Activated naive CD8-positive, alpha-beta T cell treated with anti-CD3 and anti-CD28 coated beads for 36 hours (primary cell): ENCODE measurements at places on chromosomes 6 and 20. TPM values are rescaled to one million over a fixed set of nuclear protein-coding genes. Genes with fewer than 3 reads are reported as not detected.

Gene C6orf15
- not detected for total RNA-seq

Gene PRPH2
- not detected for total RNA-seq

Gene CRYBG1
- total RNA-seq, result 20.4 TPM

Gene EDN3
- not detected for total RNA-seq

Gene DZANK1
- 1.7 TPM for total RNA-seq

Gene FNDC11
- total RNA-seq, result 0.20 TPM

Gene CAGE1
- total RNA-seq, result 0.10 TPM

DNA sequence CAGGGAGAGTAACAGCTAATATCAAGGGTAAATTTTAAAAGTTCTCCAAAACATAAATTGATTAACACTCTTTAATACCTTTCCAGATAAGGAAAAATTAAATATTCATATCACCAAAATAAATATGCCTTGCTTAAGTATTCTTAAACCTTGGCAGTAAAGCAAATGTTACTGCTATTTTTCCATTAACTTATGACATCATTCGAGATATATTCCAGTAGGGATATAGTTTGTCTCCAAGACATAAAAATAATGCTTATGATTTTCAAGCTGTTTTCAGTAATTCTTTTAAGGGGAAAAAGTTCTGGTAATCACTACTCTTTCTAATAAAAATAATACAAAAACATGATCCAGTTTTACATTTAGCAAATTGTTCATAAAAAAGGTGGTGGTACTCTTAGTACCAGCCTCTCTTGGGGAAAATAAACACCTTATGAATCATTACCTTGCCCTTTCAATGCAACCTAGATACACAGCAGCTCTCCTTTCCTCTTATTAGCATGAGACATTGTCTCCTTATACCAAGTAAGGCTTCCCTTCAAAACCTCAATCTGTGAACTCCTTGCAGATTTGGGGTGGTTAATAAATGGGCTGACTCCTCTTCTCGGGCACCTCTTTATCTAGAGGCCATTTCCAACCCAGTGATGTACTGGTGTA lies 31.5 kb upstream of the LTV1 start:
- peaks cover 24% of the 10 kb centered on the region for H3K4me1 ChIP-seq
- H3K36me3 ChIP-seq, result peaks cover 23% of the 10 kb centered on the region
- H3K27ac ChIP-seq, result no peak overlapping the region
- DNase-seq, result no peak
- no peak overlapping the region for H3K4me3 ChIP-seq

DNA sequence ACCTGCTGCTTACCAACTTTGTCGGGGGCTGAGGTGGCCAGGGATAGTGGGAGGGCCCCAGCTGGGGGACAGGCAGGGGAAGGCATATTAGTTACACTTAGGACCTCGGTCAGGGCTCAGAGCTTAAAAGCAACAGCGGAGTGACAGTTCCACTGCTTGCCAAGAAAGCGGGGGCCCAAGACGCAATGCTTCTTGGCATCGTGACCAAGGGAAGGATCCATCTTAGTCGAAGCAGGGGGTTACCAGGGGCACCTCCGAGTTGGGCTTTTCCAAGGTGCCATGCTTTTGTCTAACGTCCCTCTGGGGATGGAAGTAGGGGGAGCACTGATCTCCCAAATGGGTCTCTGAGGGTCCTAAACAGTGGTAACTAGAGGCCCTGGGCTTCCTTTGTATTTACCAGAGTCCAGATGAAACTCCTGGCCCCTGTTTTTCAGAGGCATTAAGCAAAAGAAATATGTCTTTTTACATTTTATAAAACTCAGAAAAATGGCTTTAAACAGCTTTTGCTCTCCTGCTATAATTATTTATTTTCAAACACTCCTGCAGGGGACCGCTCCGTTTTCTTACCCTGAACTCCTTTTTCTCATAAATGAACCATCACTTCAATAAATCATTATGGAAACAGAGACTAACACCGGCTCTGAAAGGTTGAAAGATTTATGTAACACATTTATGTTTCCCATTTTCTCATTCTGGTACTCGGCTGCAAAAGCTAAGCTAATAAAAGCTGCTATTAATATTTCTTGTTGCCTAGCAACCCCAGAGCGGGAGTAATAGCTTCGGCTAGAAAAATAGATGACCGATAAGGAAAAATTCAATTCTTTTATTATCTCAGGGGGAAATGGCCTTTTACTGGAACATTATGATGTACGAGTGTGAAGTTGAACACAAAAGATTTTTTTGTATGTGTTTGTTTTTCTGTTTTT lies 100.4 kb downstream of the TOX2 start:
- DNase-seq, result no peak
- H3K4me1 ChIP-seq, result peaks cover 32% of the 10 kb centered on the region
- no peak overlapping the region for H3K4me3 ChIP-seq
- no peaks in the 10 kb centered on the region for H3K36me3 ChIP-seq
- no peak overlapping the region for H3K27ac ChIP-seq
- H3K27me3 ChIP-seq, result peaks cover 46% of the 10 kb centered on the region

DNA sequence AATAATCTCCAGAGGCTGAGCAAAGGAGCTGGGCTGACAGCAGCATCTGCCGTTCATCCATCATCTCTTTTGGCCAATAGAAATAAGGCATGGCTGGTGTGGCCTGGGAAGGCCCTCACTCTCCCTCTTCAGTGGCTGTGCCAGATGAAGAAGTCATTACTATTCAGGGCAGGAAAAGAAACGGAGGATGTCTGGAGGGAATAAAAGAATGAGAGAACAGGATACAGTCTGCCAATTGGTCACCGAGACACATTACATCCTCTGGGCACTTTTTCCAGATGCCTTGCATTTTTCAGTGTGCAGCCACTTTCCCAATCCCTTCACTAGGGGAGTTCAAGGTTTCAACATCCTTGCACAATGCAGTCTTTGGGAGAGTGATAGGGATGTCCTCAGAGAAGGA lies 32.2 kb upstream of the VGLL2 start:
- H3K4me1 ChIP-seq, result no peaks in the 10 kb centered on the region
- H3K36me3 ChIP-seq, result no peaks in the 10 kb centered on the region
- H3K4me3 ChIP-seq, result no peak overlapping the region
- peaks cover 16% of the 10 kb centered on the region for H3K27me3 ChIP-seq
- no peak overlapping the region for H3K27ac ChIP-seq

- no peak for DNase-seq
- H3K27me3 ChIP-seq, result no peaks in the 10 kb centered on the region
- H3K36me3 ChIP-seq, result no peaks in the 10 kb centered on the region
These were observed 99.5 kb upstream of the ZFP64 start for GRCh38 chr20:52291109-52291508.

DNA sequence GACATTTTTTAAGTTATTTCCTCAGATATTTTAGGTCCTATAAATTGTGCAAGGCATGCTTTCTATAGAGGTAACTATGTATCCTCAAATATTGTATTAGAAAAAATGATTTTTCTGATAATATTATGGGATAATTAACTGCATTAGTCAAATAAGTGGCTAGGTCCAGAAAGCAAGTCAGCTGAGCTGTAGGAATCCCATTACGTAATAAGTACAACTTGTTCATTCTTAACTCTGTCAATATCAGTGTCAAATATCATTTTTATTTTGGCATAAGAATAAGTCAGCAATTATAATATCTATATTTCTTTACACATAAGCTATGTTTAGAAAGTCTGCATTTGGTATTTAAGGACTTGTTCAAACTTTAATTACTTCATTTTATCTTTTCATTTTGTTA lies 830.9 kb upstream of the GJE1 start:
- H3K27ac ChIP-seq, result no peak overlapping the region
- peaks cover 2% of the 10 kb centered on the region for H3K4me1 ChIP-seq
- DNase-seq, result no peak
- H3K36me3 ChIP-seq, result no peaks in the 10 kb centered on the region
- no peak overlapping the region for H3K4me3 ChIP-seq

DNA sequence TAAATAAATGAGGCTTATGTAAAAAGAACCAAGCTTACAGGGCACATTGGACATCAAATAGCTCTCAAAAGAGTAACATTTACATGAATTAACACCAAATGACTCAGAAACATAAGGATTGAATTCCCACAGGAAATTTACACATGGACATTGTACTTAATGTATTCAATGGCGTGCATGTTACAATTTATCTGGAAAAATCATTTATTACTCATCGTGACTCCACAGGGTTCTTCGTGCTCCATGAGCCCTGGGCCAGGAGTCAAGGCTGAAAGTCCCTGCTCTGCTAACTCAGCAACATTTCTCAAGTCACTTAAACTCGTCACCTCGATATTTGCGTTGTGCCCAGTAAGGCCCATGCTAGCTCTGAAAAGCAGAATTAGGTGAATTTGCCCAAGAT lies 158.5 kb downstream of the PHACTR1 start:
- no peaks in the 10 kb centered on the region for H3K36me3 ChIP-seq
- H3K4me3 ChIP-seq, result no peak overlapping the region
- no peak overlapping the region for H3K27ac ChIP-seq
- no peaks in the 10 kb centered on the region for H3K4me1 ChIP-seq

DNA sequence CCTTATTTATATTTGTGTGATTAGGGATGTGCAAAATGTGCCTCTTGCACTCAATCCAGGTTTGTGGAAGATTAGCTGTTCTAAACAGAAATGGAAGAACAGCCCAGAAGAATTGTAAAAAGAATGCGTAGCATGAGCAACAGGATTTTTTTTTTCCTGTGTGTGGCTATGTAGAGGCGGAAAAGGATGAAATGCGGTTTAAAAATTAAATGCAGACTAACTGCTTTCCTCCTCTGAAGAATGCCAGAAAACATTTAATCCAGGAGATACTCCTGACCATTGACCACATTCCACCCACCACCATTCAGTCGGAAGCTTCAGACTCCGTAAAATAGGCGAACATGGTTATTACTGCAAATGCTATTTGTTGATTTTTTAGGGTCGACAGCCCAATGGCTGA lies 83.4 kb downstream of the BMP6 start:
- H3K36me3 ChIP-seq, result no peaks in the 10 kb centered on the region
- peaks cover 39% of the 10 kb centered on the region for H3K27me3 ChIP-seq
- DNase-seq, result no peak
- peaks cover 2% of the 10 kb centered on the region for H3K4me1 ChIP-seq
- H3K27ac ChIP-seq, result no peak overlapping the region
- H3K4me3 ChIP-seq, result no peak overlapping the region

- H3K27ac ChIP-seq, result no peak overlapping the region
- no peak overlapping the region for H3K4me3 ChIP-seq
- H3K27me3 ChIP-seq, result no peaks in the 10 kb centered on the region
- H3K36me3 ChIP-seq, result no peaks in the 10 kb centered on the region
These were observed 57.0 kb downstream of the FGD2 start for GRCh38 chr6:37062424-37062823.

DNA sequence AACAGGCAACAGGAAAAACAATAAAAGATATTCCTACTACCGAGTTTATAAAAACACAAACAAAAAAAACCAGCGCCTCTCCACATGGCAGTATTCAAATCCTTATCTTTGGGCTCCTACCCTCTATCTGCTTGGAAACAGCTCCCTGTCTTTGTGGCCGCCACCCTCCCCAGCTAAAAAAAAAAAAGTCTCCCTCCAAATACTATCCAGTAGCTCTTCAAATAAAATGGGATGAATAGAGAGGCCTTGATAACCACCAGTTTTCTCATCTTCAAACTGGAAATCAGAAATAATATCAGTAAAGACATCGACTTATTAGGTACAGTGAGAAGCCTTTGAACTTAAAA lies 96.2 kb downstream of the PSMG4 start:
- H3K4me3 ChIP-seq, result no peak overlapping the region
- no peaks in the 10 kb centered on the region for H3K36me3 ChIP-seq
- no peak overlapping the region for H3K27ac ChIP-seq
- DNase-seq, result no peak

DNA sequence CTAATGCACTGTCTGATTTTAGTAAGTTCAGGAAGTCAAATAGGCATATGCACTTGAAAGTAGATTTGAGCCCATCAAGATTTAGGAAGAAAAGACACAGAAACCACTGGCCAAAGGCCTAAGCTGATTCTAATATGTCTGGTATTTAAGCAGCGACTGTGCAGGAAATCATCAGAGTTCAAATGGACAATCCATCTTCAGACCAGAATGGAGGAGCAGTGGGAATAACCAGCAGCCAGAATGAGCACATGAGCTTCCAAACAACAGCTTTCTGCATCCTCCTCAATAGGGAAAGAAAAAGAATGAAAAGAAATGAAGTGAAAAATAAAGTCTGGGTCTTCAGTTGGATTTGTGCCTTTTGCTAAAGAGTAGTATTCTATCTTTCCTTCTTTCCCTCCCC lies 50.6 kb downstream of the SOD2 start:
- DNase-seq, result no peak
- H3K4me1 ChIP-seq, result peaks cover 3% of the 10 kb centered on the region
- H3K27ac ChIP-seq, result no peak overlapping the region
- no peak overlapping the region for H3K4me3 ChIP-seq

DNA sequence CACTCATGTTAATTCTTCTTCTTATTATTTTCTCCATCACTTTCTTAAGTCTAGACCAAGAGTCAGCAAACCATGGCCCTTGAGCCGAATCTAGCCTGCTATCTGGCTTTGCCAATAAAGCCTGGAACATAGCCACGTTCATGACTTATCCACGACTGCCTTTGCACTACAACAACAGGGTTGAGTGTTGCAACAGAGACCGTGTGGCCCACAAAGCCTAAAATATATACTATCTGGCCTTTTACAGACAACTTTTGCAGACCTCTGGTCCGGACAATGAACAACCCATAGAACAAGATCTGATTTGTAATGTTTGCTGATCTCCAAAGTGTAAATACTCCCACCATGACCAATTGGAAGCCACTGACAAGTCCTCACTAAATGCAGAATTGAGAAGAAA lies 140.5 kb upstream of the CDYL start:
- H3K4me1 ChIP-seq, result peaks cover 11% of the 10 kb centered on the region
- no peak overlapping the region for H3K4me3 ChIP-seq
- DNase-seq, result no peak
- peaks cover 21% of the 10 kb centered on the region for H3K27me3 ChIP-seq

- peak overlapping the region; percentile 78 for H3K27ac ChIP-seq
- H3K27me3 ChIP-seq, result no peaks in the 10 kb centered on the region
- peaks cover 45% of the 10 kb centered on the region for H3K4me1 ChIP-seq
These were observed 2.1 kb upstream of the THEMIS start for GRCh38 chr6:127902933-127903332.

GRCh38 chr20:47775039-47775438 lies 10.2 kb downstream of the SULF2 start:
- no peaks in the 10 kb centered on the region for H3K36me3 ChIP-seq
- no peak for DNase-seq
- no peak overlapping the region for H3K27ac ChIP-seq
- no peak overlapping the region for H3K4me3 ChIP-seq
- H3K27me3 ChIP-seq, result no peaks in the 10 kb centered on the region

DNA sequence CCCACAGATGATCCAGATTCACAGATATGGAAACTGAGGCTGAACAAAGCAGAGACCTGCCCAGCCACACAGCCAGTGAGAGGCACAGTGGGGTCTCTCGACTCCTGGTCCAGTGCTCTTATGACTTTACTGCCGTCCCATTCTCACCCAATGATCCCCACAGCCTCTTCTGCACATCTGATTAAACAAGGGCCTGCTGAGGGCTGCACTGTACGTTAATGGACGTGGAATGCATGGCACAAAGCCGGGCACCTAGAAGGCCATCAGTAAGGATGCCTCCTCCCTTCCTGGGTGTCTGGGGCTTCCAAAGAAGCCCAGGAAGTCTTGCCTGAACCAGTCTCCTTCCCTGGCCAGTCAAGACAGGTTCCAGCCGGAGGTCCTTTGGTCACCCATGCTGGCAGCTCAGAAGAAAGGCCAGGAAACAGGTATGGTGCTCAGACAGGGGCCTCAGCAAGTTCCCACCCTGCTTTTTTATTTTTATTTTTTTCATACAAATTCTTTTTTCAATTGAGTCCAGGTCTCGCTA lies 3.8 kb downstream of the TFEB start:
- no peak overlapping the region for H3K4me3 ChIP-seq
- H3K4me1 ChIP-seq, result peaks cover 32% of the 10 kb centered on the region
- H3K36me3 ChIP-seq, result no peaks in the 10 kb centered on the region
- H3K27ac ChIP-seq, result no peak overlapping the region
- DNase-seq, result no peak
- no peaks in the 10 kb centered on the region for H3K27me3 ChIP-seq

GRCh38 chr20:49283176-49283702 lies 5.4 kb upstream of the ZNFX1 start:
- H3K36me3 ChIP-seq, result peaks cover 100% of the 10 kb centered on the region
- peaks cover 68% of the 10 kb centered on the region for H3K27me3 ChIP-seq
- H3K4me1 ChIP-seq, result peaks cover 90% of the 10 kb centered on the region
- H3K4me3 ChIP-seq, result peak overlapping the region; percentile 100
- H3K27ac ChIP-seq, result peak overlapping the region; percentile 100
